Kidney (tissue), 22 donors: ENCODE measurements at places on chromosomes 1 and 21.

DNA sequence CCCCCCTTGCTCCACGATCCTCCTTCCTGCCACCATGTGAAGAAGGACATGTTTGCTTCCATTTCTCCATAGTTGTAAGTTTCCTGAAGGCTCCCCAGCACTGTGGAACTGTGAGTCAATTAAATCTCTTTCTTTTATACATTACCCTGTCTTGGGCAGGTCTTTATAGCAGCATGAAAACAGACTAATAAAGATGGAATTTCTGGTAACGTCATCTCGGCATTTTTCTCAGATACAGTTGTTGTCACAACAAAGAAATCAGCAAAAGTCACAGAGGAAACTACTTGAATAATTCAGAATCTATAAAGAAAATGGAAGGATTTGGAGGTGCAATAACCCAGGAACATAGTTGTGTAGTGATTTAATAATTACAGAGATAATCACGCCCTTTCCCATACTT lies 4.4 kb downstream of the APCS start:
- no peak overlapping the region for H3K4me3 ChIP-seq
- no peaks in the 10 kb centered on the region for H3K27me3 ChIP-seq
- H3K36me3 ChIP-seq: no peaks in the 10 kb centered on the region
- H3K4me1 ChIP-seq: no peaks in the 10 kb centered on the region

- H3K27me3 ChIP-seq: no peaks in the 10 kb centered on the region
- H3K27ac ChIP-seq: no peak overlapping the region
- no peak for DNase-seq
- no peaks in the 10 kb centered on the region for H3K4me1 ChIP-seq
These were observed 54.6 kb upstream of the MORC3 start for GRCh38 chr21:36265431-36265830.

GRCh38 chr1:215375381-215375780 lies 191.7 kb upstream of the KCTD3 start:
- DNase-seq: no peak
- H3K4me1 ChIP-seq: no peaks in the 10 kb centered on the region
- H3K36me3 ChIP-seq: no peaks in the 10 kb centered on the region
- no peaks in the 10 kb centered on the region for H3K27me3 ChIP-seq
- no peak overlapping the region for H3K4me3 ChIP-seq
- no peak overlapping the region for H3K27ac ChIP-seq

GRCh38 chr1:216937491-216937890 lies 214.3 kb upstream of the ESRRG start:
- DNase-seq: no peak
- H3K4me3 ChIP-seq: no peak overlapping the region
- H3K27ac ChIP-seq: no peak overlapping the region
- no peaks in the 10 kb centered on the region for H3K36me3 ChIP-seq
- no peaks in the 10 kb centered on the region for H3K4me1 ChIP-seq

GRCh38 chr1:24795236-24795635 lies 50.0 kb downstream of the CLIC4 start:
- no peaks in the 10 kb centered on the region for H3K36me3 ChIP-seq
- DNase-seq: no peak
- H3K4me3 ChIP-seq: no peak overlapping the region
- no peak overlapping the region for H3K27ac ChIP-seq

DNA sequence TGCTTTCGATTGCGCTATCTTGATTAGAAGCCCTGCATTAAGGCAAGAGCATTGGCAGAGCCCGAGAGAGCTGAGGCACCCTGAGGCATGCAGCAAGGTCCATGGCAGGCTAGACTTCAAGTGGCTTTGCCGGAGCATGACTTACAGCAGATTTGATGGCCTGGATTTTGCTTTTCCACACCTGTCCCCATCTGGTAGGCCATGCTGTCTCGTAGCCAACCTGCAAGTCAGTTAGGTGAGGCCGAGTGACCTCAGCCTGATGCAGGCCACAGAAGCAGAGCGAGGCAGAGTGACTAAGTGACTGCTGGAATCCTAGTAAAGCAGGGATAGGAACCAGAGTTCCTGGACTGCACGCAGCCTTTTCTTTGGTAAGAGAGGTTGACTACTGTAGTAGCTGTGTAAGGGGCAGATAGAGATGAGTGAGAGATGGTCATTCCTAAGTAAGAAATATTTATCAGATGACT lies 148.9 kb downstream of the PBX1 start:
- H3K4me3 ChIP-seq: no peak overlapping the region
- no peaks in the 10 kb centered on the region for H3K4me1 ChIP-seq
- H3K36me3 ChIP-seq: no peaks in the 10 kb centered on the region
- H3K27ac ChIP-seq: no peak overlapping the region
- no peak for DNase-seq

GRCh38 chr1:152148051-152148450 lies 11.0 kb downstream of the RPTN start:
- no peak overlapping the region for H3K27ac ChIP-seq
- H3K4me3 ChIP-seq: no peak overlapping the region
- H3K4me1 ChIP-seq: no peaks in the 10 kb centered on the region

GRCh38 chr1:53526451-53527101 lies 67.4 kb downstream of the DMRTB1 start:
- peak; percentile 75 for DNase-seq
- no peaks in the 10 kb centered on the region for H3K27me3 ChIP-seq
- no peaks in the 10 kb centered on the region for H3K36me3 ChIP-seq
- no peak overlapping the region for H3K4me3 ChIP-seq
- no peak overlapping the region for H3K27ac ChIP-seq

GRCh38 chr1:111184663-111185062 lies 15.8 kb downstream of the DENND2D start:
- no peaks in the 10 kb centered on the region for H3K27me3 ChIP-seq
- H3K36me3 ChIP-seq: no peaks in the 10 kb centered on the region
- H3K4me1 ChIP-seq: no peaks in the 10 kb centered on the region
- DNase-seq: no peak
- H3K4me3 ChIP-seq: no peak overlapping the region
- no peak overlapping the region for H3K27ac ChIP-seq

DNA sequence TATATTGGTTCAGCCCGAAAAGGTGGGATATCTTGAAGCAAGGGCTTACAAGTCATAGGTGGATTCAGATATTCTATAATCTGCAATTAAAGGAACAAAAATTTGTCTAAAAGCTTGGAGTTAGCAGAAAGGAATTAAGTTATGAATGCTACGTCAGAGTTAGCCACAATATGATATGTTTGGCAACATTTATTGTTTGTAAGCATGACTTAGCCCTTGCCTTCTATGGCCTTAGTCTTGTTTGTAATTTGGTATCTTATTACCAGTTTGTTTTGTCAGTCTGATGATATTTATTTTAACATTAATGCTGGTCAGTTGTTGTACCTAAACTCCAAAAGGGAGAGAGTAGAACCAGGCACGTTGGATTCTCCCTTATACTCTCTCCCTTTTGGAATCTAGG lies 43.1 kb upstream of the SUCO start:
- no peak for DNase-seq
- H3K27ac ChIP-seq: no peak overlapping the region
- H3K27me3 ChIP-seq: no peaks in the 10 kb centered on the region
- no peak overlapping the region for H3K4me3 ChIP-seq
- no peaks in the 10 kb centered on the region for H3K4me1 ChIP-seq
- H3K36me3 ChIP-seq: no peaks in the 10 kb centered on the region

DNA sequence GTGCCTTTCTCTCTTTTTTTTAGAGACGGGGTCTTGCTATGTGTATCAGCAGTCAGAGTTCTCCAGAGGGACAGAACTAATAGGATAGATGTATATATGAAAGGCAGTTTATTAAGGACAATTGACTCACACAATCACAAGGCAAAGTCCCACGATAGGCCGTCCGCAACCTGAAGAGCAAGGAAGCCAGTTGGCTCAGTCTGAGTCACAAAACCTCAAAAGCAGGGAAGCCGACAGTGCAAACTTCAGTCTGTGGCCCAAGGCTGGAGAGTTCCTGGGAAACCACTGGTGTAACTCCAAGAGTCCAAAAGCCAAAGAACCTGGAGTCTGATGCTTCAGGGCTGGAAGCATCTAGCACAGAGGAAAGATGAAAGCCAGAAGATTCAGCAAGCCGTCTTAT lies 16.3 kb upstream of the H3-3A start:
- H3K27ac ChIP-seq: no peak overlapping the region
- no peaks in the 10 kb centered on the region for H3K36me3 ChIP-seq
- H3K4me1 ChIP-seq: no peaks in the 10 kb centered on the region
- no peak for DNase-seq

- no peak overlapping the region for H3K4me3 ChIP-seq
- no peaks in the 10 kb centered on the region for H3K4me1 ChIP-seq
- no peak overlapping the region for H3K27ac ChIP-seq
- H3K36me3 ChIP-seq: peaks cover 4% of the 10 kb centered on the region
These were observed 44.1 kb downstream of the ZNF678 start for GRCh38 chr1:227607336-227607898.

DNA sequence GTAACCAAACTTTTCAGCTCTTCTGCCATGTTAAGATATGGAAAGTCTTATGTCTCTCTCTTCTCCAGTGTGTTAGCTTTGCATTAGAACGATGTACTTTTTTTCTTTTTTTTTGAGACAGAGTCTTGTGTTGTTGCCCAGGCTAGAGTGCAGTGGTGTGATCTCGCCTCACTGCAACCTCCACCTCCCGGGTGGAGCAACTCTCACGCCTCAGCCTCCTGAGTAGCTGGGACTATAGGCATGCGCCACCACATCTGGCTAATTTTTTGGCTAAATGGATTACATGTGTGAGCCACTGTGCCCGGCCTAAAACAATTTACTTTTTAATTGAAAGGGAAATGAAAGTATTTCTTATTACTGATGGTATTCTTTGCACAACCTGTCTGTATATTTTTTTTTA lies 35.8 kb downstream of the SPEN start:
- no peak overlapping the region for H3K4me3 ChIP-seq
- peaks cover 10% of the 10 kb centered on the region for H3K4me1 ChIP-seq
- H3K36me3 ChIP-seq: no peaks in the 10 kb centered on the region
- H3K27ac ChIP-seq: no peak overlapping the region
- DNase-seq: no peak
